Neural progenitor cell (in vitro differentiated cells): ENCODE measurements at places on chromosomes 3 and 15. TPM values are rescaled to one million over a fixed set of nuclear protein-coding genes. Genes with fewer than 3 reads are reported as not detected.

DNA sequence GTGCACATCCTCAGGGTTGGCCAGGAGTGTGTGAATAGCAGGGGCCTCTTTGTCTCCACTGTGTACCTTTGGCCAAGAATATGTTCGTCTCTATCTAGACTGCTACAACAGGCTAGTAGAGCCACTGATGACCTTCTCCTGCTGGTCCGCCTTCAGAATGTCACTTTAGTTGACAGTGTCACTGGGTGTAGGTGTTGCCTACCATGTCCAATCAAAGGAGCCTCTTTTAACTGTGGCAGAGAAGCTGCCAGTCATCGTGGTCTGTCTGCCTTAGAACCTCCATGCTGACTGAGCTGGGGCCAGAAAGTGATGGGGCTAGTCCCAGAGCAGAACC, 40.1 kb downstream of the OXSR1 start:
- no peak for DNase-seq

DNA sequence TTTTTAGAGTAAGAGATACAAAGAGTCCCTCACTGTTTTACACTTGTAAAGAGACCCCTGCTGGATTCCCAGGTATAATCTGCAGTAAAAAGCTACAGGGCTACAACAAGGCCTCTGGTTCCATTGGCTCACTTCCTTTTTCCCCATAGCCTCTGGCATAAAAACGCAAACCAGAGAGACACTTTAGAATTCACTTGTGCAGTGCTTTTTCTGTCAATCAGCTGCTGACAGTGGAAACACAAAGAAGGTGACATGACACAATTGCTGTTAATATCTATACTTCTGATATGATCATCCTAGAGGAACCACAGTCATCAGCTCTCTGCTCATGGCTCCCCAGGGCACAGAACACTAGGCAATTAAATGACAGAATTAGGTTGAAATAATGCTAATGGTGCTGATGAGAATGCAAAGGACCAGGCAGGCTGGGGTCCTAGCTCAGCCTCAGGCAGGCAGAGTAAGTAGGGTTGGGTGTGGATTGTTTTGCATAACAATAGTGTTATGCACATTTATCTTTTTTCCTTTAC, 667.9 kb upstream of the CFAP20DC start:
- DNase-seq = no peak

- DNase-seq = no peak
Observed at GRCh38 chr15:93093765-93094164, 4.8 kb upstream of the RGMA start.

- no peak for DNase-seq
Observed at GRCh38 chr15:80241508-80241907, 10.5 kb downstream of the CTXND1 start.

GRCh38 chr15:58980351-58980939, 7.0 kb upstream of the RNF111 start:
- peak; percentile 14 for DNase-seq

- DNase-seq = no peak
Observed at GRCh38 chr3:32593903-32594525, 23.4 kb upstream of the DYNC1LI1 start.

Gene TNIK
- total RNA-seq = 3.0 and 5.0 TPM in 2 replicates

Gene MASP1
- 0.96 and 3.3 TPM in 2 replicates for total RNA-seq

Gene SLC7A14
- total RNA-seq = under 0.01 TPM in 1 of 2 replicates, not detected in the other
